Endodermal cell (in vitro differentiated cells): ENCODE measurements at places on chromosomes 1 and 21. TPM values are rescaled to one million over a fixed set of nuclear protein-coding genes. Genes with fewer than 3 reads are reported as not detected.
A peak's percentile ranks its signal among the peaks of the same experiment; 100 is the strongest.

Gene CCDC185
- total RNA-seq, result not detected in 2 replicates

DNA sequence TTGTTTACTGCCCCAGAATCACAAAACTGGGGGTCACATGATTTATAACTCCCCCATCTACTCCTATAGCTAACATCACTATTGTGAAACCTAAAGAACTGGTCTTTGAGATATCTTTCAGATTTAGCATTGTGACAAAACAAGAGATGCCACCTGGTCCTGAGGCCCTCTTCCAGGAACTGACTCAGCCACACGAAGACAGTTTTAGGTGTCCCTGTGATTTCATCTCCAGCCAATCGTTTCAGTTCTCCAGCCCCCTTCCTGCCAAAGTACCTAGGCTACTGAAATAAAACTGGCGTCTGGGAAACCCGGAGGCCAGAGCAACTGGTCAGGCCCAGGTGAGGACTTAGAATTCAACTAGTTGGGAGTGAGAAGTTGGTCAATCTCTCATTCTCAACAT, 36.6 kb downstream of the TBX19 start:
- no peak overlapping the region for H3K27ac ChIP-seq
- no peaks in the 10 kb centered on the region for H3K27me3 ChIP-seq
- H3K4me3 ChIP-seq, result no peak overlapping the region
- H3K4me1 ChIP-seq, result no peaks in the 10 kb centered on the region

DNA sequence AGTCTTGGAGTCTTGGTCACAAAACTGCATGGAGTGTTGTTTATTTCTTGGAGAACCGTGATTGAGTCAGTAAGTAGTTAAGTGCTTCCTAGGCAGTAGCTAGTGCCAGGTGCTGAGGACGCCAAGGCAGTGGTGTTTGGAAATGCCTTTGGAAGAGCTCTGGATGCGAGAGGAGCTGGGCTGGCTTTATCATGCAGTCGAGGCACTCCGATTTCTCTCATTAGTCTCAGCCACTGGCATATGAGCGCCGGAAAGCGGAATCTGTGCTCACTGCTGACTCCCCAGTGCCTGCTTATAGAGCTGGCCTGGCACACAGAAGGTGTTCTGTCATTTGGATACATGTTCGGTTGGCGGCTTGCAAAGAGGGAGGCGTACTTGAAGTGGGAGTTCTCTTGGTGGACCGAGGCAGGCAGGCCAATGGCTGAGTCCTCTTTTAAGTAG, 3.6 kb downstream of the TENT5C start:
- no peak overlapping the region for H3K4me3 ChIP-seq
- DNase-seq, result peak; percentile 35
- H3K27me3 ChIP-seq, result peaks cover 23% of the 10 kb centered on the region
- peaks cover 11% of the 10 kb centered on the region for H3K4me1 ChIP-seq

- H3K27me3 ChIP-seq, result no peaks in the 10 kb centered on the region
- no peaks in the 10 kb centered on the region for H3K36me3 ChIP-seq
- DNase-seq, result no peak
- no peaks in the 10 kb centered on the region for H3K4me1 ChIP-seq
Measured at GRCh38 chr1:152836870-152837269, 5.8 kb upstream of the LCE6A start.

DNA sequence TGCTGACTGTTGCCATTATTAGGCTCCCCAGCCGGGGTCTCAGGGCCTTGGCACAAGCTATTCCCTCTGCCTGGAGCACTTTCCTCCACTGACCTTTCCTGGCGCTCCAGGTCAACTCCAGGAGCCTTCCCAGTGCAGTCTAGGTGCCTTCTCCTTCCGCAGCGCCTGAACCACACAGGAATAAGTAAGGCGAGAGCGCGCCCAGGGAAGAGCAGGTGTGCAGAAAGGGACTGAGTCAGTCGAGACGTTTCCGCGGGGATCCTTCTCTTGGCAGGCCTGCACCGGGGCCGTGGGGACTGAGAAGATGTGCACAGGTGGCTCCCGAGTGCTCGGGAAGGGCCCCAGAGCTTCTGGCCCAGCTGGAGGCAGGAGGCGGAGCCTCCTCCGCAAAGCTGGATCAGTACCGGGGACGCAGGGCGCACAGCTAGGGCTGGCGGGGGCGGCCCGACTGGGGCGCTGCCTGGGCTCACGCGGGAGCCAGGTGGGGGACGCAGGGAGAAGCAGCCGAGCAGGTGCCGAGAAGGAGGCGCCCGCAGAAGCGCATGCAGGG, 765 bp upstream of the BMP8A start:
- peaks cover 19% of the 10 kb centered on the region for H3K36me3 ChIP-seq
- peak; percentile 80 for DNase-seq
- H3K27ac ChIP-seq, result no peak overlapping the region
- H3K4me1 ChIP-seq, result no peaks in the 10 kb centered on the region

DNA sequence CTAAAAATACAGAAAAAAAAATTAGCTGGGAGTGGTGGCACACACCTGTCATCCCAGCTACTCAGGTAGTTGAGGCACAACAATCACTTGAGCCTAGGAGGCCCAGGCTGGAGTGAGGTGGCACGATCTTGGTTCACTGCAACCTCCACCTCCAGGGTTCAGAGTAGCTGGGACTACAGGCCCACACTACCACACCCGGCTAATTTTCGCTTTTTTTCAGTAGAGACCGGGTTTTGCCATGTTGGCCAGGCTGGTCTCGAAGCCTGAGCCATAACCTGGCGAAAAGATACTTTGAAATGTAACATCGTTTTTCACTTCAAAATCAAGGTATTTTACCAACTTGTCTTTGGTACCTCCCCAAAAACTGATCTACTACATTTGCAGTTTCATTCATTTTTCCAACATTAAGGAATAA, 6.1 kb downstream of the GAS5 start:
- H3K27ac ChIP-seq, result no peak overlapping the region
- no peaks in the 10 kb centered on the region for H3K27me3 ChIP-seq
- DNase-seq, result peak; percentile 76
- no peak overlapping the region for H3K4me3 ChIP-seq

DNA sequence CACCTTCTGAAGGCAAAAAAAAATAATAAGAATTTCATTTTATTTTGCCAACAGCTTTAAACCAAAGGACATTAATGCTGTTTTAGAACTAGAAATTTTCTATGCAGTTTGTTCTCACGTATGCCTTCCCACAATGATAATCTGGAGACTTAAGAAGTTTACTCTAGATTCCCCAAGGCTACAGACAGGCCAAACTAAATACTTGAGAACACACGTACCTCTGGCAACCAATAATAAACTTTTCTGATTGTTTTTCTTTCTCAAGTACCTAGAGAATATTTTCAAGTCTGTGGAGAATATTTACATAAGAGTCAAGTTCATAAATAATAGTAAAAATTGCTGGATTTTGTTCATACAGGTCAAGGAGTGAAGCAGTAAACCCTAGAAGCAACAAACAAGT, 15.9 kb downstream of the CLDN8 start:
- H3K27ac ChIP-seq, result no peak overlapping the region
- H3K27me3 ChIP-seq, result no peaks in the 10 kb centered on the region
- no peak overlapping the region for H3K4me3 ChIP-seq
- H3K36me3 ChIP-seq, result no peaks in the 10 kb centered on the region
- no peak for DNase-seq

DNA sequence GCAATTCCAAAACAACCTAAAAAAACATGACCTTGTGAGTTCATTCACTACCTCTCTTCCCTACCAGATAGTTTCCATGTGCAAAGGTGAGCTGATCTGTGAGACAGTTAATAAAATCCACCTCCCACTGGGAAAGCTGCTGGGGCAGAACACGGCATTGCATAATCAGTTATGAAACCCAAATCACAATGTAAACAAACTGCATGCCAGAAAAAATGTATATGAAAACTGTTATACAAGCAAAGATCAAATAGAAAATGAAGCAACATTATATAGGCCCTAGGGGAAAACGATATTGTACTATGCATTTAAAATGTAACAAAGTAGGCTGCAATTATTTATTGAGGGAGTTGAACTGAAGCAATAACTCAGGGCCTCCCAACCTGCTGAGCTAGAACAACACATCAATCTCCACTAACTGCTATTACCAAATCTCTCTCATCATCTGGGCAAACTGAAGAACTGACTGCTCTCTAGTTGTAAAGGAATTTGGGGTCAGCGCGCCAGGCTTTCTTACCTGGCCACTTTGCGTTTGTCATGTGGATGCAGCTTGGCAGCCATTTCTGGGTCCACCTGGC, 31.0 kb downstream of the TRIT1 start:
- no peak overlapping the region for H3K27ac ChIP-seq
- no peak for DNase-seq
- H3K4me1 ChIP-seq, result peaks cover 1% of the 10 kb centered on the region
- H3K36me3 ChIP-seq, result peaks cover 64% of the 10 kb centered on the region

Gene SLC2A1
- total RNA-seq, result 42.5 to 1,235 TPM (median 49.2 TPM) in 3 replicates

- H3K27me3 ChIP-seq, result no peaks in the 10 kb centered on the region
- no peak for DNase-seq
- H3K4me3 ChIP-seq, result no peak overlapping the region
- H3K27ac ChIP-seq, result peak overlapping the region; percentile 47
- H3K36me3 ChIP-seq, result no peaks in the 10 kb centered on the region
Measured at GRCh38 chr1:94865360-94865759, 45.2 kb downstream of the SLC44A3 start.

Gene KDF1
- 17.2 and 17.9 TPM in 2 replicates for total RNA-seq

DNA sequence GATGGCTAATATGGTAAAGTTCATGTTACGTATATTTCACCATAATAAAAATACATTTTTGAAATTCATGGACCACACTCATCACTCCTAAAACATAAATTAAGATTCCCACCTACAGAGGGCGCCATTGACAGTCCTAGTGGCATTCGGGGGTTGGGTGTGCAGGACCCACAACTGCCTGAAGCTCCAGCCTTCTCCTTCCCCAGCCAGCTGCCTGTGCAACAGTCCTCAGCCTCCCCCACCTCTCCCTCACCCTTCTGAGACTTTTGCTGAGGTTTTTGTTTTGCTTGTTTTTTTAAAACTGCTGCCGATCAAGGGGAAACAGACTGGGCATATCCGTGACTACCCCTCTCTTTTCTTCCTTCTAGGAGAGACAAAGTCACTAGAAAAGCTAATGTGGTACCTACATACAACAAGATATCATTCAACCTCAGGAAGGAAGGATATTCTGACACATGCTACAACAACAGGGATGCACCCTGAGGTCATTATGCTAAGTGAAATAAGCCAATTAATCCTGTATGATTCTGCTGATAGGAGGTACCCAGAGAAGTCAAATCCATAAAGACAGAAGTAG, 9.2 kb upstream of the EVA1C start:
- H3K4me3 ChIP-seq, result no peak overlapping the region

Gene CNN3
- 308 to 324 TPM (median 323 TPM) in 3 replicates for total RNA-seq

Gene KIRREL1
- total RNA-seq, result 20.6 and 22.8 TPM in 2 replicates

DNA sequence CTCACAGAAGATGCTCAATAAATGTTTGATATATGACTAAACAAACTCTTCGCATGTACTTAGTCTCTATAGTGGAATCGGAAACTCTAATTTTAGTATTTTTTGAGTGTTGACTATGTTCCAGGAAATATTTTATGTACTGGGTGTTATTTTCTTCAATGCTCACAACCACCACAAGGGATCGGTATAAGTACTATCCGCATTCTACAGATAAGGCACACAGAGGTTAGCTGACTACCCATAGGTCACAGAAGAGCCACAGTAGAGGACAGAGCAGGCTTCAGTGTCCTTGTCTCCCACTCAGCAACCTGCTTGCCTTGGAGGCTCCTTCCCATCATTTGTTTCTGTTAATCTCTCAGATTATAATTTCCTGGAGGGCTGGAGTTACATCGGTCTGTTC, 451.3 kb downstream of the OMA1 start:
- H3K4me3 ChIP-seq, result no peak overlapping the region
- no peaks in the 10 kb centered on the region for H3K4me1 ChIP-seq

DNA sequence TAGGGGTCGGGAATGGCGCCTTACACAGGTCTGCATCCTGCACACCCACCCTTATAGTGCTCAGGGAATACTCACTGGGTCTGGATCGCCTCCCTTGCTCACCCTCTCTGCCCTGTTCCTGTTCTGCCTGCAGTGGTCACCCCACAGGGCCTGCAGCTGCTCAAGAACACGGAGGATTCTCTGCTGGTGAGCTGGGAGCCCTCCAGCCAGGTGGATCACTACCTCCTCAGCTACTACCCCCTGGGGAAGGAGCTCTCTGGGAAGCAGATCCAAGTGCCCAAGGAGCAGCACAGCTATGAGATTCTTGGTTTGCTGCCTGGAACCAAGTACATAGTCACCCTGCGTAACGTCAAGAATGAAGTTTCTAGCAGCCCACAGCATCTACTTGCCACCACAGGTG, 12.4 kb downstream of the TNN start:
- H3K4me1 ChIP-seq, result no peaks in the 10 kb centered on the region
- no peaks in the 10 kb centered on the region for H3K36me3 ChIP-seq
- no peak for DNase-seq
- no peak overlapping the region for H3K4me3 ChIP-seq

GRCh38 chr1:13451399-13451965, 41.2 kb downstream of the PRAMEF20 start:
- H3K27ac ChIP-seq, result no peak overlapping the region
- no peaks in the 10 kb centered on the region for H3K4me1 ChIP-seq
- no peaks in the 10 kb centered on the region for H3K36me3 ChIP-seq
- DNase-seq, result no peak

DNA sequence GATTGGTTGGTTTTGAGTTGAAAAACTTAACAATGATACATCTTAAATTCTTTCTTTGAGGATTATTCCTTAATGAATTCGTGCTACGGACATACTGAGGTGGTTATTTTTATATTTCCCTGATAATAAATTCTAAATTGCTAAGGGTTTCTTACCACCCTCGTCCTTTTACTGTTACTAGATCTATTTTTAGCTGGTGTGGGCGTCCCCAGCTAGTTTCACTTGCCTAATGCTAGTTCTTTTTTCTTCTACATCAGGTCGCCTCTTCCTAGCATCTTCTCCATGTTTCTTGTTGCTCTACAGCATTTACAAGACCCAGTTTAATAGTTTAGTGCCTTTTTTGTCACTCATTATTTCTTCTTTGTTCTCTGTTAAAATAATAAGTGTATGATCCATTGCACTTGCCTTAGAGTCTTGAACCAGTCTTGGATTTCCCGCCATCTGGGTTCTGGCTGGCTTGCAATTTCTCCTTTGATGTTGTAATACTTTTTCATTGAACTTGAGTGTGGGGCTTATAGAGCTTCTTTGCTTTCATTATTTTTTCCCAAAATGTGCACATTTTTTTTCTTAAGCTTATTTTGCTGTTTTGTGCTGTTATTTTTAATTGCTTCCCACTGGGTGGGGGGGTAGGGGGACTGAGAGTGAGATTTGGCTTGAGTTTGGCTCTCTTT, 677 bp upstream of the HSD11B1 start:
- H3K27ac ChIP-seq, result no peak overlapping the region
- peaks cover 5% of the 10 kb centered on the region for H3K27me3 ChIP-seq
- H3K4me3 ChIP-seq, result no peak overlapping the region
- H3K36me3 ChIP-seq, result no peaks in the 10 kb centered on the region
- no peak for DNase-seq

- no peak overlapping the region for H3K4me3 ChIP-seq
- no peak for DNase-seq
- H3K4me1 ChIP-seq, result peaks cover 15% of the 10 kb centered on the region
Measured at GRCh38 chr21:42760361-42760950, 107.0 kb downstream of the PDE9A start.

Gene EDARADD
- 5.0 to 7.6 TPM (median 5.5 TPM) in 3 replicates for total RNA-seq
